ENCODE measurements at places on chromosomes 2 and 18.

DNA sequence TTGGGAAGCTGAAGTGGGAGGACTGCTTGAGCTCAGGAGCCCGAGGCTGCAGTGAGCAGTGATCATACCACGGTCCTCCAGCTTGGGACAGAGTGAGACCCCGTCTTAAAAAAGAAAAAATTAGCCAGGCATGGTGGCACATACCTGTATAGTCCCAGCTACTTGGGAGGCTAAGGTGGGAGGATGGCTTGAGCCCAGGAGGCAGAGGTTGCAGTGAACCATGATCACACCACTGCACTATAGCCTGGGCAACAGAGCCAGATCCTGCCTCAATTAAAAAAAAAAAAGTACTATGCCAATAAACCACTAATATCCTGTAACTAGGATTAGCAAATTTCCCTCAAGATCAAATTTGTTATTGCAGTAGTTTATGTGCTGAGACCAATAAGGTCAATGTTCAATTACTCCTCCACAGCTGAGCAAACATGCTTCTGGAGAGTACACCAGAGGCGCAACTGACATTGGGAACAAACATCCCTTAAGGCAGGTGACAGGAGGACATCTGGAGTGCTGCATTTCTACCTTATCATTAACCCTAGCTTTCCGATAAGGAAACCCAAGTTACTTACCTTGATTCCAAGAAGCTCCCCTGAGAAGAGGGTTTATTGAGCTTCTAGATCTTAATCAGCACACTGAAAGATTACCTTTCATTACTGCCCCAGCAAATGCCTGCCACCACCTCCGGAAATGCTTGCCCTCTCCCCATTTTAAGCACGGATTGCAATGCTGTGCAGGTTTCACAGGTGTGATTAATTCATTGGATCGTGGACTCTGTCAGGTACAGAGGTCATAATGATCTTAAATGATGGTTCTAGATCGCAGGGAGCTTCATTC lies 26.2 kb downstream of the MGAT4A start:
- no peak for DNase-seq

DNA sequence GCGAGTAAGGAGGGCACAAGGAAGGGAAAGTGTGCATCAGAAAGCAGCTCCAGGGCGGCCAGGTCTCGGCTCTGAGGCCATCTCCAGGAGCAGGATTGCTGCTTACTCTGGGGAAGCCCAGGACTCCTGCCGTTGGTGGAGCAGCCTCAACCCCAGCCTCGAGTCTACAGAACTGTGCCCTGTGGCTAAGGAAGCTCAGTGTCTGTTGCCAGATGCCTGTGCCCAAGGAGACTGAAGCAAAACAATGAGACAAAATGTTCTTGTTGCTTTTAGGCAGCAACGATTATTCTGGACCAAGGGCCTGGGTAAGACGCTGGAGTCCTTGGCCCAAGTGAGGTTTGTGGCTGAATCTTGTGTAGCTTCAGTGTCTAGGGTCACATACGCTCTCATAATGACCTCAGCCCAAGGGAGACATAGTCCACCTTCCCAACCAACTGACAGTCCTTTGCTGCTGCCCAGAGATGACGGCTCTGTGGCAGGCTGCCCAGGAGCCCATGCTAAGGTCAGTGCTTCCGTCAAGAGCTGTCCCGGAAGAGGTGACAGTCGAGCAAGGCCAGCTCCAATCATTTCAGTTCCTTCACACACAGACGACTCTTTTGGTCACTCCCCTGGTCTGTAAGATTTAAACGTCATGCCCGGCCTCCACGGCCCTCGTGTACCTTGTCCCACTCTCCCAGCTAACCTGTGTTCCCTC lies 223.8 kb downstream of the TTC32 start:
- no peak for DNase-seq

- DNase-seq = no peak
Measured at GRCh38 chr2:195509551-195509950, 147.5 kb upstream of the SLC39A10 start.

- no peak for DNase-seq
Measured at GRCh38 chr2:226837787-226838603, 2.1 kb downstream of the RHBDD1 start.

DNA sequence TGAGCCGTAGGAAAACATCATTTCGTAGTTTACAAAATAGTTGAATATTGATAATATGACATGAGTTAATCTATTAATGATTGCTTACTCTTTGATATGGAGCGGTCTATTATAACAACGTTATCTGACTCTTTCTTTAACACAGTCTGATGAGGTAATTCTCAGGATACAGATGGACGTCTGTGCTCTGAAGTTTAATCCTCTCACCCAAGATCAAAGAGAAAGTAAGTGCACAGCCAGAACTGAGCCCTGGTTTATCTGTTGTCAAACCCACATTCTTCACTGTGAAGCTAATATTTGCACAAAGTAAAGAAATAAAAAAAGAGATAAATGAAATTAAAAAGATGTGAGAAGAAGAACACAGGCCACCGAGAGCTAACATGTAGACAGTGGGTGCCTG lies 190.9 kb upstream of the COPS8 start:
- DNase-seq = no peak

DNA sequence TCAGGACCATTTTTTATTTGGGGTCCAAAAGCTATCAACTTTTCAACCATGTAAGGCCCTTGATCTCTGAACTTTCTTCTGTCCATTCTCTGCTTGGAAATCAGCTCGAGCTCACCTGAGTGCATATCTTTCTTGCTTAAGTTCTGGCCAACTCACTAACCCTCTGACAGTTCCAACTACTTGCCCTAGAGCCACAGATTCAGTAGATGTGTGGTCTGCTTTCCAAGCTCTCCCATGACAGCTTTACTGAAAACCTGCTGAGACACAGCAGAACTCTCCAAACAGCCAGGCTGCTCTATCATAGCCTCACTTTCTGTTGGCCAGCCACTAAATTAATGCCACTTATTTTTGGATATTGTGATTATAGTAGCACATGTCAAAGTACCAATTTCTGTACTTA lies 21.2 kb upstream of the IKZF2 start:
- DNase-seq = no peak

GRCh38 chr2:206164261-206164862 lies 4.7 kb downstream of the EEF1B2 start:
- DNase-seq = peak; percentile 29
